Left cardiac atrium (tissue), 4 donors: ENCODE measurements at places on chromosomes 1 and 21. TPM values are rescaled to one million over a fixed set of nuclear protein-coding genes. Genes with fewer than 3 reads are reported as not detected.

DNA sequence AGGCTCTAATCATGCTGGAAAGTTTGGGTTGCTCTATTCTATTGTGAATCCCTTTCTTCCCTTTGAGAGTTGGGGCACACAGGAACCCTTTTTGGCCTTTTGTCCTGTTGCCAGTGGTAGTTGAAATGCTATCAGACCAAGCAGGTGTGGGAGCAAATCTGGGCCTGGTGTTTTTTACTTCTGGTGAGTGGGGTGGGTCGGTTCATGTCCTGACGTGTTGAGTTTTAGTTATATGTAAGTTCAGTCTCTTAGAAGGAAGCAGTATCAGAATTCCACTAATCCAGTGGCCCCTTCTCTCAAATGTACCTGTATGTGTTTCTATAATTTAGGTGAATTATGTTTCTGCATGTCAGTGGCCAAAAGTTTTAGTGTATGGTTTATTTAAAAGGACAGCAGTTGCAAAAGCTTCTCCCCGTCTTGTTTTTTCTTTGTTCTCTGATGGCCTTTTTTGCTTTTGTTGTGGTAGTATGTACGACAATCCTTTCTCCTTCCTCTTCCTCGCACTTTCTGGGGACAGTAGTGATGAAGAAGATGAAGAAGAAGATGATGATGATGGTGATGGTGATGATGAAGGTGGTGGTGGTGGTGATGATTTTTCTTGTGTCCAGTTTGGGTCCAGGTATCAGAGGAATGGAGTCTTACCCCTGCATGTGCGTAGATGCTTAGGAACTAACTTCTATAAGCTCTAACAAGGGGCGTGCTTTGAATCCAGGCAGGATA is 74.2 kb downstream of the UBE4B start:
- DNase-seq, result no peak

GRCh38 chr1:150612014-150612345 is 17.4 kb downstream of the ENSA start:
- DNase-seq, result no peak

DNA sequence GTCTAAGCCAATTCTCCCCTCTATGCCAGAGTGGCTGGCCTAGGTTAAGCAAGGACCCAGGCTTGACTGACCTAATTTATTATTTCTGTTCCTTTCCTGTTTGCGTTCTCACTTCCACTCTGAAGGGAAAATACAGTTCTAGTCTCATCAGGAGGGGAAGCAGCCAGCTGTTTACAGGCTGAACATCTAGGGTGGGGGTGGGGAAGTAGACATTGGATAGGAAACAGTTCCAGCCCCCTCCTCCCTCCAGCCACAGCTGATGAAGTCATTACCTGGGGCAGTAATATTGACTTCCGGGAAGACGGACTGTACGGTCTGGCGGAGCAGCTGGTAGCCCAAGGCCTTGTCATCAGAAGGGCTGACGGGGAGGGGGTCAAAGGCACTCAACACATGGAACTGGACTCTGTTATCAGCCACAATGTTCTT is 17.6 kb downstream of the PM20D1 start:
- DNase-seq, result no peak

DNA sequence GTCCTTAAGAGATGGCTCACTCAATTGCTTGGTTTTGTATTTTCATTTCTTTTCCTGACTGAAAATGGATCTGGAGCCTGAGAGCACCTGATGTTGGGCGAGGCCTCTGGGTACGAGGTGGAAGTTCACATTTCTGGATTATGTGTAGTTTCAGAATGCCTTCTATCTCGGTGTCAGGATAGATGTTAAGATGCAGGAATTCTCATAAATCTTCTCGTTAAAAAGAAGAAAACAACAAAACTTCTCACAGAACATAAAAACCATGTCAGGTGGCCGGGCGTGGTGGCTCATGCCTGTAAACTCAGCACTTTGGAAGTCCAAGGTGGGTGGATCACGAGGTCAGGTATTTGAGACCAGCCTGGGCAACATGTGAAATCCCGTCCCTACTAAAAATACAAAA is 101.8 kb downstream of the RHOU start:
- no peak for DNase-seq

DNA sequence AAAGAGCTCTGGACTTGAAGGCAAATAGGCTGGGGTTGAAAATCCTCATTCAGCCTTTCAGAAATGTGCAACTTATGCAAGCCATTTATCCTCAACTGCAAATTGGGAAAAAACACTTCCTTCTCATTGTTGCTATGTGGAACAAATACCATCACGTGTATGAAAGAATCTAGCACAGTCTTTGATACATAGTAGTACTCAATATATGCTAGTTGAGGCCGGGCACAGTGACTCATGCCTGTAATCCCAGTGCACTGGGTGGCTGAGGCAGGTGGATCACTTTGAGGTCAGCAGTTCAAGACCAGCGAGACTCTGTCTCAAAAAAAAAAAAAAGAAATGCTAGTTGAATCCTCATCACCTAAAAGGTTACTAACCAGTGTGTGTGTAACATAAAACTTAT is 8.2 kb downstream of the PI4KB start:
- no peak for DNase-seq

DNA sequence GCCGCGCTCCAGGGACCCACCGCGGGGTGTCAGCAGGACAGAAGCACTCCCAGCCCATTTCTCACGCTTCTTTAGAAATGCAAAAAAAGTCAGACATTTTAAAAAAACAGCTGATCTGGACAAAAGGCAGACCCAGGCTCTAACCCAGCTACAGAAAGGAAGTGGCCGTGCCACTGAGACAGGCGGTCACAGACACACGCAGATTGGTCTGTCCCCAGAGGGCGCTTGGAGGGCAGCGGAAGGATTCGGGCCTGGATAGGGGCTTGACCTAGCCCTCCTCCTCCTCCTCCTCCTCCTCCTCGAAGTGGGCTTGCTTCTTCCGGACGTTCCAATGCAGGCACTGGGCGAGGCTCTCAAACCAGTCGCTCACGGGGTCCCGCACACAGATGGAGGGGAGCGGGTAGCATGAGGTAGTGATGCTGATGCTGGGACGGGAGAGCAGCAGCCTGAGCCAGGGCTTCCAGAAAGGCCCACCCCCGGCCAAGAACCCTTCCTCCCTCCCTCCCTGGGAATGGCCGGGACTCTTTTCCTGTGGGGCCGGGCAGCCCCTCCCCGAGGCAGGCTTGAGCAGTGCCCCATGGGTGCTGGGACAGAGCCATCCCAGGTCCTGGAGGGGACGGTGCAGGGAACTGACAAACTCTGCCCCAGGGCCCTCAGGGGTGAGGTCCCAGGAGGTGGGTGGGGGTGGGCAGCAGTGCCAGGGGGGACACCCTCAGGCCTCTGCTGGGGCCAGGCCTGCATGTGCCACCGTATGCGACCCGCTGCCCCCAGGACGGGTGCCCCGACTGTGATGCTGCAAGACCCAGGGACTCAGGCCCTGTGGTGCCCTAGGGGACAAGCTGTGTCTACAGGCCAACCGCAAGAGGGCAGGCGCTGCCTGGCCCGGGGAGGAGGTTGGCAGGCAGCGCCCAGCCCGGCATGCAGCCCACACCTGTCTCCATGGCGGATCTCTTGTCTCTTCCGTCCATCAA is 25.3 kb downstream of the NADK start:
- peak; percentile 18 for DNase-seq

GRCh38 chr1:154219541-154219940 is 1.2 kb upstream of the UBAP2L start:
- no peak for DNase-seq

Gene FASLG
- not detected for total RNA-seq

DNA sequence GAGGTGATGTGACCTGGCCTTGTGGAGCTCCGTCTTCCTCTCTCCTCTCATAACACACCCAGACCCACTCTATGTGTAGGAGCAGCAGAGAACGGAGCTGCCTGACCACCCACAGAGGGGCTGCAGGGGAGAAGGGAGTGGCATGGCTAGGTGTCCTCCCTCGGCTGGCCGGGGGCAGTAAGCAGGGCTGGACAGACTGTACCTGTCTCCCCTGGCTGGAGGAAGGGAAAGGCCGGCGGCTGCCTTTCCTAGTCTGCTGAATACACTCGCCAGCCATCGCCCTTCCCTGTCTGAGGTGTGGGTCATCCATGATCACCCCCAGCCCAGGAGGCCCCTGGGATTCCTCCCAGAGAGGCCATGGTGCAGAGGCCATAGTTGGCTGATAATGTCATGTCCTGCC is 187.2 kb upstream of the AJAP1 start:
- no peak for DNase-seq

GRCh38 chr1:200916152-200916551 is 21.5 kb downstream of the INAVA start:
- no peak for DNase-seq

DNA sequence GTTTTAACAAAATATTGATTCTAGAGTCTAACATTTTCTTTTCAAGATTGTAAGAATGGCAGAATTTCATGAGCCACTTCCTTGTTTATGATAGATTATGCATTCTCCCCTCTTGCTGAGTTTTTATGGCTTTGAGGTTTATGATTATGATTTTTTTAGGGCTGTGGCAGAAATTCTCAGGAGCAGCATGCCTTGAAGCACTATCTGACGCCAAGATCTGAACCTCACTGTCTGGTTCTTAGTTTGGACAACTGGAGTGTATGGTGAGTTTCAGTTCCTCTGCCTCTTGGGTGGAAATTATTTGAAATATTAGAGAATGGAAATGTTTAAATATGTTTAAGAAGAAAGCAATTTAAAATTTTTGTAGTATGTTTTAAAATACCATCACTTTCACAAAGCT is 10.2 kb downstream of the USP16 start:
- no peak for DNase-seq

Gene ARMH1
- 0.16 TPM for total RNA-seq

- no peak for DNase-seq
Measured at GRCh38 chr1:225712391-225712790, 59.5 kb upstream of the ENAH start.

DNA sequence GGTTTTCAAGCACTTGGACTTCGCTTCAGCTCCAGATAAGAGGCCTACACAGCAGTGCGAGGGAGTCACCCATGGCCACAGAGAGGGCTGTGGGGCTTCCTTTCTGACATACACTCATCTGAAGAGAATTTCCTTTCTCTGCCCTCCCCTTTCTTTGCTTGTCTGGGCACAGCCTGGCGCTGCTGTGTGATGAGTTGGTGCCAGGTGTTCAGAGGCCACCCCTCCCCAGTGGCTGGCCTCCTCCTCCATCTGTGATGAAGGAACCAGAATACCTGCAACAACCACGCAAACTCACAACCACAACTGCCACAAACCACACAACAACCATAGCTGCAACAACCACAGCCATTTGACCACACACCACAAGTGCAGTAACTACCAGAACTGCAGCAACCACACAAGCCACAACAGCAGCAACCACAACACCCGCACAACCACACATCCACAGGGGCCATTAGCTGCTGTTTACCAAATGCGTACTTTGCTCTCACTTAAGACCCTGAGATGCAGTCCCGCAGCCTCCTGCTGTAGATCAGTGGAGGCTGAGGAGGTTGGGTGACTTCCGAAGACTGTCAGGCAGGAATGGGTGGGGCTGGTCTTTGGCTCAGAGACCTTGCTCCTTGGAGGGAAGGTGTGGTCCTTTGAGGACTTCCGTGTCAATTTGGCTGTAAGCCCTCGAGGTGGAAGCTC is 71.1 kb downstream of the IER5 start:
- DNase-seq, result peak; percentile 37

DNA sequence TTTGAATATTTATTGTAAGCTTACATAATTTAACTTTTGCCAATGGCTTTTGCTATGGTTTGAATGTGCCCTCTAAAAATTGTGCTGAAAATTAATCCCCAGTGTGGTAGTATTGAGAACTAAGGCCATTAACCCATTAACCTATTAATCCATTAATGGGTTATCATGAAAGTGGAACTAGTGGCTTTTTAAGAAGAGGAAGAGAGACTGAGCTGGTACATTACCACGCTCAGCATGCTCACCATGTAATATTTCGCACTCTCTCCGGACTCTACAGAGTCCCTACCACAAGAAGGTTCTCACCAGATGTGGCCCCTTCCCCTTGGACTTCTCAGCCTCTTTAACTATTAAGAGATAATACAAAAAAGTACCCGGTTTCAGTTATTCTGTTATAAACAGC is 164.4 kb upstream of the ZRANB2 start:
- DNase-seq, result no peak

Gene RNU1-1
- total RNA-seq, result 5,988 TPM

DNA sequence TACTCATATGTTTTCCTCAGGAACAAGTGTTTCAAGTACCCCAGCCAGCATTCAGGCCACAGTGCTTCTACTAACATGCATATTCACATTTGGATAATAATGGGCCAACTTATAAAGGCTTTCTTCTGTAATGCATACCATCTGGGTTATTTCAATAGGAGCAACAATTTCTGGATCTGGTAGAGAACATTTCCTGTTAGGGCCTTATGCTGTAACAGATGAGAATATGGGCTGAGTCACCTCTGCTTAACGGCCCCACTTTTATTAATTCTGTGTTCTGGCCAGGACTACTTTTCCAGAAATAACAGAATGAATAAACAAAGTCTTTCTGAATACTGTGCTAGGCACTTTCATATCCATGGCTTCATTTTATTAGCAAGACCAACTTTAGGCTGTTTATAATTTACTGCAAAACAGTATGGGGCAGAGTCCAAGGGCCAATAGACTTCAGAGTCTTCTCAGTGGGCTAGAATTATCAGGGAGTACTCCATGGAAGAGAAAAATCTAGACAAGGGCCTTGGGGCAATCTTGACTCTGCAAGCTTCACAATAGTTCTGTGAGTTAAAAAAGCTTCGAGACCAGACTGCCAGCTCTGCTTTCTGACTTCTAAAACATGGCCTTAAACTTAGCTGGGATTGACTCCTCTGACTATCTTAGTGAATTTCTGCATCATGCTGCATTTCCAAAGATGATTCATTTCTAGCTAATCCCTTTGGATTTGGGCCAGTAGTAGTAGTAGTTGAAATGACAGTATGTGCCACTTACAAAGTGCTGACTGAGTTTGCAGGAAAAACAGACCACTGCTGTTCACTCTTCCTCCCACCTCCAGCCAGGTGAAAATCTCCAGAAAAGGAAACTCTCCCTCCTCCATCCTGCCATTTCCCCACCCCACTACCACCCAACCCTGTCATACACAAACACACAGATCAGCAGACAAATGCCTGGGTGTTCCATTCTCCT is 8.2 kb upstream of the SSX2IP start:
- no peak for DNase-seq

DNA sequence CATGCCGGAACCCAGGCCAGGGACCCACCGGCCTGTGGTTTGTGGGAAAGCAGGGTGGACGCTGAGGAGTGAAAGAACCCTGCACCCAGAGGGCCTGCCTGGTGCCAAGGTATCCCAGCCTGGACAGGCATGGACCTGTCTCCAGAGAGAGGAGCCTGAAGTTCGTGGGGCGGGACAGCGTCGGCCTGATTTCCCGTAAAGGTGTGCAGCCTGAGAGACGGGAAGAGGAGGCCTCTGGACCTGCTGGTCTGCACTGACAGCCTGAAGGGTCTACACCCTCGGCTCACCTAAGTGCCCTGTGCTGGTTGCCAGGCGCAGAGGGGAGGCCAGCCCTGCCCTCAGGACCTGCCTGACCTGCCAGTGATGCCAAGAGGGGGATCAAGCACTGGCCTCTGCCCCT is 18.5 kb downstream of the CSF1 start:
- no peak for DNase-seq

DNA sequence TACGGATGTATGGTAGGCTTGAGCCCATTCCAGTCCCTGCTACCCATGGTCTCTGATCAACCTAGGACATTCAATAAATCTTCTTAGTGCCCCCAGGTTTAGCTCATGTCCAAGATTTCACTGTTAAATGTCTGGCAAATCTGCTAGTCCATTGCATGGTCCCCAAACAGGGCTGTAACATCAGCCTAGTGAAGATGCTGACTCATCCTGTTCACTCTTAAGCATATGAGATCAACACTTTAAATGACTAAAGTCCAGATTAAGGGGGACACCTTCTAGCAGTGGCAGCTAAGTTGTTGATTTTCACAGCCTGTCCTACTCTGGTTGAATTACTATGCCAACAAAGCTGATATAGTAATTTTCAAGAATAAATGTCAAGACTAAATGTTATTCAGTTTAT is 46.5 kb upstream of the NUF2 start:
- no peak for DNase-seq
